ENCODE measurements at places on chromosomes 6 and 20.
A peak's percentile ranks its signal among the peaks of the same experiment; 100 is the strongest.

DNA sequence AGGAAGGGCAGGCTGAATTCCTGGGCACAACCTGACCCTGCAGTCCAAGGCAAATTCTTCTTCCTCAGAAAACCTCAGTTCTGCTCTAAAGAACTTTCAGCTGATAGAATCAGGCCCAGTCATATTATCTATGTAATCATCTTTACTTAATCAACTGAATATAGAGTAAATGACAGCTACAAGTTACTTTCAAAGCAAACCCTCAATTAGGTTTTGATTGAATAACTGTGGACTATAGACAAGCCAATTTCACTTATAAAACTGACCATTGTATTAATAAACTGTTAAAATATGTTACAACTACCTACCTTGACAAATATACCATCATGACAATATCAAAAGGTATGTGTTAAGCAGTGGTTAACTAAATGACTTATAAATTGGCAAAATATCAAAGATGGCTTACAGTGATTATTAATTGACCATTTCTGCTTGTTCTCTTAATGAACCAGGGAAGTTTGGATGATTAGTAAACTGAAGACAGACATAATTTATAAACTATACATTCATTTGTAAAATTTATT lies 46.1 kb upstream of the ADGRF5 start:
- DNase-seq = no peak

DNA sequence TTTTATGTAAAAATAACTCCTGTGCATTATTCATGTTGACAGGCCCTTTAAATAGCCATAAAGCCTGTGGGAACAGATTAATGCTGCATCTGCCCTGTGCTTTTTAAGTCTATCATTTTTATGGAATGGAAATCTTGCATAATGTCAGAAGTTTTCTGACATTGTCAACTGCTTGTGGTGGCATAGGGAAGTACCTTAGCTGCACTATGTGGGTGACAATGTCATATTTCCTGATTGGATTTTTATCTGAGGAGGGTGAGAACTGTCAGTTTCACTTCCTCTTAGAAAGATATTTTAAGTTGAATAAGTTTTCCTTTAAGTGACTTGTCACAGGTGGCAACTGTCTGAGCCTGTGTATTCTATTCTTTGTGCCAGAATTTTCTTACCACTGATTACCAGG lies 267.9 kb downstream of the PLCB1 start:
- no peak for DNase-seq

- DNase-seq = no peak
These were observed 253.4 kb upstream of the KCNG1 start for GRCh38 chr20:51276296-51276695.

GRCh38 chr6:151869345-151869744 lies 61.9 kb downstream of the ESR1 start:
- no peak for DNase-seq

DNA sequence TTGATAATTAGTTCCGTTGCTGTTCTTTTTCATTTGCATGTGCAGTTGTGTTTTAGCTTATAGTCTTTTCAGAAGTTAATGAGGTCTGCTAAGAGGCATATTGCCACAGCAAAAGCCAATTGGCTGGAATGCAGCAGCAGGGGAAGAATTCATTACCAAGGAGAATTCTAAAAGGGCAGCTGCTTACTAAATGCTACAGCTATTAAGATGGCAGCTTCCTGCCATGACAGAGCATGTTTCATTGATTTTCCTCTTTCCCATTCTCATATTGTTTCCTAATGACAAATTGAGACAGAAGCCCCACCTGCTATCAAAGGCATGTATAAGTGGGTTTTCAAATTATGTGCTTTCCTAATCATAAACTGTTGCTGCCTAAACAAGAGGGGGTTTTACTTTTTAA lies 66.6 kb downstream of the CLVS2 start:
- no peak for DNase-seq

DNA sequence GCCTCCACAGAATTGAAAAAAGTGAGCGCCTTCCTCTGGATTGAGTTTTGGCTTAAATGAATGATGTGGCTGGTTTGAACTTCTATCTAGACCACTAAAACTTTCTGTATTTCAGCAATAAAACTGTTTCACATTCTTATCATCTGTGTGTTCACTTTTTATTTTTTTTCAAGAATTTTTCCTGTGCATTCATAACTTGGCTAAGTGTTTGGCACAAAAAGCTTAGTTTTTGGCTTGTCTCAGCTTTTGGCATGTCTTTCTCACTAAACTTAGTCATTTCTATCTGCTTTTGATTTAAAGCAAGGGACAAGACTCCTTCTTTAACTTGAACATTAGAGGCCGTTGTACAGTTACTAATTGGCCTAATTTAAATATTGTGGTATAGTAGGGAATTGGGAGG lies 1015.1 kb downstream of the EPHA7 start:
- no peak for DNase-seq

- DNase-seq = no peak
These were observed 106.7 kb downstream of the ADGRB3 start for GRCh38 chr6:68741501-68742386.

DNA sequence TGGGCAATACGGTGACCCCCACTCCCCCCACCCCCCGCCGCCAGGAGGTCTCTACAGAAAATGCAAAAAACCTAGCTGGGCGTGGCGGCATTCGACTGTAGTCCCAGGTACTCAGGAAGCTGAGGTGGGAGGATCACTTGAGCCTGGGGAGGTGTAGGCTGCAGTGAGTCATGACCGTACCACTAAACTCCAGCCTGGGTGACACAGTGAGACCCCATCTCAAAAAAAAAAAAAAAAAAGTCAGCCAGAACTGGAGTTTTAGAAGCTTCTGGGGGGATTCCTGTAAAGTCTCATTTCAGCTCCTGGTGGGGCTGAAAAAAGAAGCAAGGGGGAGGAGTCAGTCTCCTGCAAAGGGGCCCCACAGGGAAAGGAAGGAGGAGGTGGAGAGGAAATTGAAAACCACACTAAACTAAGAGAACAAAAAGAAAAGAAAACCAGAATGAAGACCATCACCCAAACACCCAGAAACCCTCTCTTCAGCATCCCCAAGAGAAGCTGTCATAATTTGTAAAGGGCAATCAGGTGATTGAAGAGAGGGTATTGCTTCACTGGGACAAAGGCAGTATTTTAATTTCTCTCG lies 50.4 kb downstream of the NOL4L start:
- DNase-seq = no peak

GRCh38 chr20:16537918-16538317 lies 35.3 kb downstream of the KIF16B start:
- no peak for DNase-seq

DNA sequence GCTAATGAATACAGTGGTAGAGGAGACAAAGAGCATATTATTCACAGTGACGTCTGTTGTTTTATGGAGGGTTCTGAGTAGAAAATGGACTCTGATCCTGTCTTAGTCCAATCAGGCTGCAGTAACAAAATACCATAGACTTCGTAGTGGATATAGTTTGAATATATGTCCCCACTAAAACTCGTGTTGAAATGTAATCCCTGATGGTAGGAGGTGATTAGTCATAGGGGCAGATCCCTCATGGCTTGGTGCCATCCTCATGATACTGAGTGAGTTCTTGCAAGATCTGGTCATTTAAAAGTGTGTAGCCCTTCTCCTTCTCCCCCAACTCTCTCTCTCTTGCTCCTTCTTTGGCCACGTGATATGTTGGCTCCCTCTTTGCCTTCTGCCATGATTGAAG lies 82.5 kb downstream of the CD83 start:
- no peak for DNase-seq

GRCh38 chr20:52809003-52809402 lies 163.2 kb upstream of the TSHZ2 start:
- no peak for DNase-seq

DNA sequence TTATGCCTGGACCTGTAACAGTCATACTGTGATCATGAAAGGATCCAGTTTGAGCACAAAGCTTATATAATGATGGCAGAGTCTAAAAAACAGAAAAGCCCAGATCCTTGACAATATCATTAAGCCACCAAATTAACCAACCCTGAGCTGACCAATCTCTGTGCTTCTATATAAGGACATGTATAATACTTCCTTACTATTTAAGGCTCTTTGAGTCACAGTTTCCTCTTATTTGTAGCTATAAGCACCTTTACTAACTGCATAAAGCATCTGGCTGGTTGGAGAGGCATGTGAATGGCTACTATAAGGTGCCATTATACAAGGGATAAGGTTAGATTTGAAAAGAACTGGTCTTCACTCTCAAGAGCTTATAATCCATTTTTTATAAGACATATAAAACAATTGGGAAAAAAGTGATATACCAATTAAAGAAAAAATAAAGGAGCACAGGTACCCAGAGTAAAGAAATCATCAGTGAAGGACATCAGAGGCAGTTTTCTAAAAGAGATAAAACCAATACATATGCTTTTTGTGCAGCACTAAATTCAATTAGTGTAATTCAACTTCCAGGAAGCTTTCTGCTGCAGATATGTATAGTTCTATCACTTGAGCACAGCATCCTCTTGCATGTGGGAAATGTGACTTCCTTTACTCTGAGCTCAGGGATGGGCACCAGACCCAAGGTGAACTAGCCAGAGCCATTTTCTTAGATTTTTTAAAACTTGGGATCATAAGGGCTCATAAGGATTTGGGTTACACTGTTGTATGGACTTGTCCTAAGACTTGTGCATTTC lies 121.0 kb downstream of the BTBD9 start:
- no peak for DNase-seq

DNA sequence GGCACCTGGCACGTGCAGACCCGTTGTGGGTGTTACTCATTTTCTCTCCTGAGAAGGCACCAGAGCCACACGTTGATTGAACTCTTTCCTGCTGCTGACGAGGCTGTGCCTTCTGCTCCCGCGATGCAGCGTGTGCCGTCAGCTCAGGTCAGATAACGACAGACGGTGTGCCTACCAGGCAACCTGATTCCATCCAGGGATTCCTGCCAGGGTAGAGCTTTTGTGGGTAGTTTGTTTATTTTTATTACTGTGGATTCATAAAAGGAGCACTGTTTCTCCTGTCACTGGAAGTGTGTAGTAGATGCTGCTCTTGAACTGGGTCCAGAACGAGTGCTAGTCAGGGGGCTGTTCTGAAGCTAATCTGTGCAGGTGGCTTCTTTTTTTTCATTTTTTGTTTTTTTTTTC lies 20.7 kb downstream of the PRPF6 start:
- DNase-seq = no peak

DNA sequence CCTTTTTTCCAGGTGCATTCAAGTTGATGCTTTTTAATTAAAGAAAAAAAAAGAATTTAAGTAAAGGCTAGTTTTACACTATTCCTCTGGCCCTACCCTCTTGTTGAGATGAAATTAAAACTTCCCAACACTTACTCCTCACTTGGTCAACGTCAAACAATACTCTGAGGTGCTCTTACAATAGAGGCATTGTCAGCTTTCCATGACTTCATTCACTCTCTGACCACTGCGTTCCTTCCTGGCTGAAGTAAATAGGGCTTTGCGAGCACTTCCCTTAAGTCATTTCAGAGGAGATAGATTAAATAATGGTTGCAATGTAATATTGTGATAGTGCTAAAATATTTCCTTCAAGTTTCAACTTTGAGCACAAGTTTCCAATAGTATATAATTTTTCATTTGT lies 229.8 kb upstream of the CEP162 start:
- no peak for DNase-seq

- DNase-seq = no peak
These were observed 169.4 kb downstream of the SYNDIG1 start for GRCh38 chr20:24638591-24639548.

- no peak for DNase-seq
These were observed 18.5 kb downstream of the CITED2 start for GRCh38 chr6:139355777-139356445.

- DNase-seq = no peak
These were observed 370.3 kb downstream of the LAMA2 start for GRCh38 chr6:129253242-129253641.

GRCh38 chr6:73471686-73472290 lies 10.3 kb downstream of the MTO1 start:
- DNase-seq = no peak

GRCh38 chr6:11460001-11460668 lies 77.4 kb upstream of the TMEM170B start:
- no peak for DNase-seq

GRCh38 chr20:60039526-60039925 lies 81.3 kb downstream of the CDH26 start:
- no peak for DNase-seq

- no peak for DNase-seq
These were observed 32.6 kb upstream of the STX16 start for GRCh38 chr20:58618351-58619076.

DNA sequence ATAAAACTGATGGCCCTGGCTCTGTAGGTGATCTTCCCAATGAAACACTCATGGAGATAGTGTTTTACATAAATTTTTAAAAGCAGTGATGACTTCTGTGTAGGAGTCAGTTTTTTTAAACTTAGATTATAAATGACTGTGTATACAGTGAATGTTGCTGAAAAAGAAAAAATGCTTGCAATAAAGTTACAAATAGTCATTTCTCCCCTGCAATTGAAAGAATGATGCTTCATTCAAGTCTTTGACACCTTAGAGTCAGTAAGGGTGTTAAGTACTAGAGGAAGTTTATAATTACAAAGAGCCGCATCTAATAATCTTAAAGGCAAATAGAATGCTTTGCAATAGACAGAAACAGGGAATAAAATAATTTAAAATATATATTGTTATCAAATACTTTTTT lies 27.6 kb downstream of the ZNF292 start:
- no peak for DNase-seq

DNA sequence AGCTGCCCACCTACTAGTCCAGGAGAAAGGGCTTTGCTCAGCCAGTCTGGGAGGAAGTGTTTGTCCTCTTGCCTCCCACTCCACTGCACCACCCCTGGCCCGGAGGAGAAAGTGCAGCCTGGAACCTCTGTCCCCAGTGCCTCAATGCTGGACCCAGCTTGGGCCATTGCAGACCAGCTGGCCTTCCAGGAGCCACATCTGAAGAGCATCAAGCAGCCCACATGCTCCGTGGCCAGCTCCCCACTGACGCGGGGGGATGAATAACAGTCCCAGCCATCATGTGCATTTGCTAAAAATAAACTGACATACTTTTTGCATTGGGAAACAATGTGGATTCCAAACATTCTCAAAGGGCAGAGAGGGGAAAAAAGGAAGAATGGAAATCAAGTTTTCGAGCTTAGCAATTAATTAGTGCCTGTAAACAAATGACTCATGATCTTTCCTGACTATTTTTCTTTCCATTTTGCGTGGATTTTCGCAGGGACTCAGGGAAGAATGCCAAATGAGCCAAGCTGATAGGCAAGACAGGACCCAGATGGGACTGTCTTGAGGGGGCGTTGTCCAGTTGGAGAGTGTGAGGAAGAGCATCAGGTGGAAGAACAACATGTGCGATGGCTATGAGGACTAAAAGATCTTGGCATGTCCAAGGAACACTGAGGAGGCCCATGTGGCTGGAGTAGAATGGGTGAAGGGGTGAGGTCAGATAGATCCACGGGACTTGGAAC lies 34.1 kb downstream of the CEBPB start:
- DNase-seq = no peak

GRCh38 chr6:142885182-142885867 lies 59.7 kb downstream of the HIVEP2 start:
- peak; percentile 50 for DNase-seq
